Neural cell (in vitro differentiated cells): ENCODE measurements at places on chromosomes 11 and 22. TPM values are rescaled to one million over a fixed set of nuclear protein-coding genes. Genes with fewer than 3 reads are reported as not detected.

Gene VEGFB
- 4.8 and 6.1 TPM in 2 replicates for polyA plus RNA-seq

Gene GRAMD1B
- polyA plus RNA-seq, result 1.5 and 3.8 TPM in 2 replicates

Gene MPPED1
- polyA plus RNA-seq, result 24.1 and 33.4 TPM in 2 replicates

Gene CTSC
- 5.2 and 6.8 TPM in 2 replicates for polyA plus RNA-seq

Gene KCNQ1
- polyA plus RNA-seq, result not detected in 2 replicates

Gene KCNE3
- polyA plus RNA-seq, result not detected in 2 replicates

Gene BDNF
- polyA plus RNA-seq, result not detected in 2 replicates

Gene DEFB131B
- polyA plus RNA-seq, result not detected in 2 replicates

Gene TMEM191B
- 41.5 and 47.9 TPM in 2 replicates for polyA plus RNA-seq

Gene CABP4
- polyA plus RNA-seq, result not detected in 2 replicates

Gene IFITM10
- 0.50 and 1.1 TPM in 2 replicates for polyA plus RNA-seq

Gene PPM1F
- 28.3 and 29.7 TPM in 2 replicates for polyA plus RNA-seq

Gene SH3BP1
- polyA plus RNA-seq, result 0.63 TPM in 1 of 2 replicates, not detected in the other

Gene CARD18
- not detected in 2 replicates for polyA plus RNA-seq

Gene CEND1
- 11.8 and 16.2 TPM in 2 replicates for polyA plus RNA-seq

Gene ARHGAP20
- polyA plus RNA-seq, result 1.2 and 1.8 TPM in 2 replicates
